Activated CD4-positive, alpha-beta T cell treated with anti-CD3 and anti-CD28 coated beads for 24 hours (primary cell): ENCODE measurements at places on chromosomes 12 and 14.

GRCh38 chr14:99541677-99542470 lies 60.7 kb downstream of the CCNK start:
- DNase-seq = no peak

DNA sequence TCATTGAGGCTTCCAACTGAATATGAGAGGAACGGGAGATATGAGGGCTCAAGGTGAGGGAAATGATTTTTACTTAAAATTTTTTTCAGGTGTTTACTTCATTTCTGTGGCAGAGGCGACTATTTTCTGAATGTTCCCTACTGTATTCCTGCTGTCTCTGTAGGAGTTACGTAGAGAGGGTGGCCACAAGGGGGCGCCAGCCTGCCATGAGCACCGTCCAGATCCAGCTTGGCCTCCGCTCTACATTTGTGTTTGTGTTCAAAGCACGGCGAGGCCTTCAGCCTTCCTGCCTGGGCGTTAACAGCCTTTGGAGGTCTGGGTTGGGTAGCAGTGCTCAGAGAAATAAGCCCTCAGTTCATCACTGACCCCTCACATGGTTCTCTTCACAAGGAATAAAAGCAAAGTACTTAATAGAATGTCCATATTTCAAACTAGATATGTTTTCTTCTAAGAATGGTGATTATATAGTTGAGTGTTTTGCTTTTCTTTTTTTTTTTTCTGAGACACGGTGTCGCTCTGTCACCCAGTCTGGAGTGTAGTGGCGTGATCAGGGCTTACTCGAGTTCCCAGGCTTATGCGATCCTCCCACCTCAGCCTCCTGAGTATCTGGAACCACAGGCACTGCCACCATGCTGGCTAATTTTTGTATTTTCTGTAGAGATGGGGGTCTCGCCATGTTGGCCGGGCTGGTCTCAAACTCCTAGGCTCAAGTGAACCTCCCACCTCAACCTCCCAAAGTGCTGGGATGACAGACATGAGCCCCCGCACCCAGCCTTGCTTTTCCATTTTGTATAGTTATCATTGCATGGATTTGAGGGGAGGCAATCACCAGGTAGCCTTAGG lies 22.3 kb downstream of the CKB start:
- peak; percentile 64 for DNase-seq

- DNase-seq = no peak
Measured at GRCh38 chr14:35932136-35932535, 106.0 kb downstream of the BRMS1L start.

DNA sequence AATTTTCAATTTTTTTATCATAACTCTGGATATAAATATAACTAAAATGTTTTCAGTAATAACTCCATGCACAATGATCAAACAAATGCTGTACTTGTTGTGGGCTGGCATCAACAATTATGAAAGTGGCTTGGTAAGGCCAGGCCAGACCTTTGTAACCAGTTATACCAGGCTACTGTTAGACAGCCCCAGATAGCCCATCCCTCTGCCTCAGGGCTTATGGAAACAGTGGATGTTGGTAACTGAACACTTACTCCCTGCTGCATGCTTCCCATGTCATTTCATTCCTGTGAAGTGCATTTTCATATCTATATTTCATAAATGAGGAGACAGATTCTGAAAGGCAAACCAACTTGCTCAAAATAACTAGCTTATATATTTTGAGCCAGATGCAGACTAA lies 195.0 kb downstream of the SYT1 start:
- no peak for DNase-seq

DNA sequence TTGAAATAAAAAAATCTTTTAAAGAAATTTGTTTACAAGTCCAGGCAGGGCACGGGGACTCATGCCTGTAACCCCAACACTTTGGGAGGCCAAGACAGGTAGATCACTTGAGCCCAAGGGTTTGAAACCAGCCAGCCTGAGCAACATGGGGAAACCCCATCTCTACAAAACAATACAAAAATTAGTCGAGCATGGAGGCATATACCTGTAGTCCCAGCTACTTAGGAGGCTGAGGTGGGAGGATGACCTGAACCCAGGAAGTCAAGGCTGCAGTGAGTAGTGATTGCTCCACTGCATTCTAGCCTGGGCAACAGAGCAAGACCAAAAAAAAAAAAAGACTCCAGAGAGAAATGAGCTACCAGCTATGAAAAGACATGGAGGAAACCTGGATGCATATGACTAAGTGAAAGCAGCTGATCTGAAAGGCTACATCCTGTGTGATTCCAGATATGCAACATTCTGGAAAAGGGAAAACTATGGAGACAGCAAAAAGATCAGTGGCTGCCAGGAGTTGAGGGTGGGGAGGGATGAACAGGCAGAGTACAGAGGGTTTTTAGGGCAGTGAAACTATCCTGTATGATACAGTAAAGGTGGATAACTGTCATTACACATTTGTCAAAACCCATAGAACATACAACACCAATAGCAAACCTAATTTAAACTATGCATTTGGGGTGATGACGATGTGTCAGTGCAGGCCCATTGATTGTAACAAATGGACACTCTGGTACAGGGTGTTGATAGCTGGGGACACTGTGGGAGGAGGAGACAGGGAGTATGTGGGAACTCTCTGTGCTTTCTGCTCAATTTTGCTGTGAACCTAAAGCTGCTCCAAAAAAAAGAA lies 59.9 kb downstream of the PRKAB1 start:
- DNase-seq = no peak

- DNase-seq = no peak
Measured at GRCh38 chr14:88384718-88385117, 739 bp upstream of the SPATA7 start.

- no peak for DNase-seq
Measured at GRCh38 chr12:129719416-129719815, 184.4 kb downstream of the TMEM132D start.

- DNase-seq = no peak
Measured at GRCh38 chr12:58671196-58671595, 249.1 kb downstream of the LRIG3 start.

DNA sequence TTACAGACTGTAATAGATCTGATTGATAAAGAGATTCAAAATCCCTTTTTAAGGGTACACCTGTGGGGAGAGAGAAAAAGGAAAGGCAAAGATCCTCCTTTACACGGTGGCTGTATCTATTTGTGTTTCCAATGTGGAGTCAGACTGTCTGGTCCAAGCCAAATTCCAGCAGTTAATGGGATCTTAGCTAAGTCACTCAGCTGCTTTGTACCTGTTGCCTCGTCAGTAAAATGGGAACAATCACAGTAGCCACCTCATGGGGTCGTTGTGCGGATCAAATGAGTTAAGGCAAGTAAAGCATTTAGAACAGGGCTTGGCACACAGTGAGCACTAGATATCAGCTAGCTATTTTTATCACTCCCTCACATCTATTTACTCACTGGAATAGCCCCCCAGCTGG lies 46.9 kb downstream of the EFCAB11 start:
- DNase-seq = no peak

DNA sequence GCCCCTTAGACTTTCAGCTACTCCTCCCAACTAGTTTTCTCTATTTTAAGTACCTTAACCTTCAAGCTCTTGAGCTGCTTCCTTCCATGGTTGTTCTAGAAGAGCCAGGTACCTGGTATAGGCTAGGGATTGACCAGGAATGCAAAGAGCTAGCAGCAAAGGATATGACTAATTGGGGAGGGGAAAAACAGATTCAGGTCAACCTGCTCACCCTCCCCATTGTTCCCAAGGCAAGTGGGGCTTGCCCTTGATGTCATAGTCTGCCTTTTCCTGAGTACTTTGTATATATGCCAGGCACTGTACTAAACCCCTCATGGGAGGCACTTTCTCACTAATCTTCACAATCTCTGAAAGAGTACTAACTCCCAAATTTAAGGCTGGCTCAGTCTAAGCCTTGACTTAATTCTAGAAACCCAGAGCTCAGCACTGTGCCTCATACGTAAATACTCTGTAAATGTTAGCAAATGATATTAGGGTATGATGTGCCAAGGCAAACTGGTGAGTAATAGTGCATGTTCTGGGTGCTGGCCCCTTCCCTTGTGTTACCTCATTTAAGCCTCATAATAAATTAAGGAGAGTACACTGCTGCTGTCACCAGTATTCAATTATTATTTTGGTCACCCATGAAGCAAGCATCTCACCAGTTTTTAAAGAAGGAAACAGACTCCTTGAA lies 42.2 kb downstream of the SUDS3 start:
- no peak for DNase-seq

GRCh38 chr14:99777951-99778350 lies 15.3 kb upstream of the EML1 start:
- DNase-seq = no peak

DNA sequence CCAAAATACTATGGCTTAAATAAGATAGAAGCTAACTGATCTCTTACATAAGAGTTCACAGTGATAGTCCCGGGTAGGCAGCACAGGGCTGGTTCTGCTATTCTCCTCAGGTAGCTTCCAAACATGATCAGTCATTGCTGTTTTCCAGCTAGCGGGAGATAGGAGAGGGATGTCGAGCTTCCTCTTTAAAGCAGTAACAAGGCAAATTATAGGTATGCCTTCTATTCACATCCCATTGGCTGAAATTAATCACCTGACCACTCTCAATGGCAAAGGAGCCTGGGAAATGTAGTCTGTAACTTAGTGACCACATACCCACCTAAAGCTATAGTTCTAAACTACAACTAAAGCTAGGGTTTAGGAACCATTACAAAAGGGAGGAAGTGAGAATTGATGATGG lies 34.5 kb upstream of the VRK1 start:
- no peak for DNase-seq

- DNase-seq = no peak
Measured at GRCh38 chr14:89750281-89750755, 204.2 kb downstream of the EFCAB11 start.
